ENCODE measurements at places on chromosomes 7 and 10.

- DNase-seq: peak; percentile 53
Measured at GRCh38 chr10:90993340-90993739, 72.5 kb upstream of the ANKRD1 start.

- DNase-seq: no peak
Measured at GRCh38 chr7:29484280-29484679, 79.4 kb upstream of the PRR15 start.

DNA sequence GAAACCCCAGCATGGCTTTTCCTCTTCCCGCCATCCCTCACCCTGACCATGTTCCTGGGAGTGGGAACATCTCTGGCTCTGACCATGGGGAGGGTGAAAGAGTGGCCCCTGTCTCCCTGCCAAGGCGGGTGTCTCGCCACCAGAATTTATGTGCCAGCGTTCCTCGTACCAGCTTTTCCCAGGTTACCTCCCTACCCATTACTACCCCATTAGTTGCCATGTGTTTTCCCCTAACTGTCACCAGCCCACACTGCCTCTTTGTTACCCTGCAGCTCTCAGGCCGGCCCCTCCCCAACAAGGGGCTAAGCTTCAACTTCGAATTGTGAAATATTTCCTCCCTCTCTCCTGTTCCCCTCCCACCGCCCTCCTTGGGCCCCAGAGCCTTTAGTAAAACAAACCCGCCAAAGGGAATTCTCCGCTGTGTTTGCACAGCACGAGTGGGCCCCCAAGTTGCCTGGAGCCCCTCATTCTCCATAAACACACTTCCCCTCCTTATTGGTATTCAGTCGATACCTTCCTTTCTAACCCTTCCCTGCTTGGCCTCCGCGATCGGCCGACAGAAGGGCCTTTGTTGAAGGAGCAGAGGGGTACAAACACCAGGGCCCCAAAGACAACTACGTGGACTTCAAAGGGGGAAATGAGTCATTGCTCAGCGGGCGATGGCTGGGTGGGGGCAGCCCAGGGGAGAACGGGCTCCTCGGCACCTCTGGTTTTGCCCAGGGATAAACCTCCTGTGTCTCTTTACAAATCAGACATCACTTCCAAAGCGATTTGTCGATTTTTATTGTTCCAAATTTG, 45.5 kb downstream of the SLIT1 start:
- DNase-seq: no peak

DNA sequence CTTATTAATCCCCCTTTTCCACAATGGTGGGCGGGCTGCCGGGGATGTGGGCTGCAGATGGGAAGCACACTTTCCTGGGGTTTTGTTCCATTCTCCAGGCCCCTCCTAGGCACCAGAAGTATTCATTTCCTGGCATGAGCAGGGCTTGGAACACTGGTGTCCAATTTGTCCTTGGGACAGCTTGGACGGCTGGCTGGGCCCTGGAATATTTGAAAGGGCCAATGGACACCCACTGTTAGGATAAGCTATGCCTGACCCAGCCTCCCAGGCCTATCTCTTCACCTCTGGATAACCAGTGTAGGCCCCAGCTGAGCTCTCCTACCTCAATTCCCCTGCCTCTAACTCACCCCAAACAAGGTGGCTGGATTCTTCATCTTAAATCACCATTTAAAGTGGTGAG, 354.9 kb downstream of the PTEN start:
- no peak for DNase-seq

DNA sequence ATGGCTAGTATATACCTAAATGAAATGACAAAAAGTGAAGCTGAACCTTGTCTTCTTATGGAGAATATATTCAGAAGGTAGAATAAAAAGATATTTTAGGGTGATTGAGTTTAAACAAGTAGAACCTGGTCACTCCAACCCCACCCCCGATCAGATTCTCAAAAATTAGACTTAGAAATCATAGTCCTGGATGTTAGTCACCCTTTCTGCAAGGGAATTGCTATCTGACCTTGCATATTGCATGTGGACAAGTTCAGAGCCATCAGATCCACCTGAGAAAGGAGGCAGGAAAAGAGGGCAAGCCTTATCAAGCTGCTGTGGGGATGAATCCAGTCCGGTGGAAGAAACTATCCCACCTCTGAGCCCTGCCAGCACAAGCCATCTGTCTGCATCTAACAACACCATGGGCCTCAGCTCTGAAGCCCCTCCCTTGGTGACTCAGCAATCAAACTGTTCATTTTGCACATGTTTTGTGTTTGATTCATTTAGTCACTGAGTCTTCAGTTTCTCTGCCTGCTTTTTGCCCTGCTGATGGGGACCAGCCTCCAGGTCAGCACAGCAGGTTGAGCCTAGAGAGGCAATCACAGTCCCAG, 727.3 kb downstream of the AUTS2 start:
- peak; percentile 82 for DNase-seq

DNA sequence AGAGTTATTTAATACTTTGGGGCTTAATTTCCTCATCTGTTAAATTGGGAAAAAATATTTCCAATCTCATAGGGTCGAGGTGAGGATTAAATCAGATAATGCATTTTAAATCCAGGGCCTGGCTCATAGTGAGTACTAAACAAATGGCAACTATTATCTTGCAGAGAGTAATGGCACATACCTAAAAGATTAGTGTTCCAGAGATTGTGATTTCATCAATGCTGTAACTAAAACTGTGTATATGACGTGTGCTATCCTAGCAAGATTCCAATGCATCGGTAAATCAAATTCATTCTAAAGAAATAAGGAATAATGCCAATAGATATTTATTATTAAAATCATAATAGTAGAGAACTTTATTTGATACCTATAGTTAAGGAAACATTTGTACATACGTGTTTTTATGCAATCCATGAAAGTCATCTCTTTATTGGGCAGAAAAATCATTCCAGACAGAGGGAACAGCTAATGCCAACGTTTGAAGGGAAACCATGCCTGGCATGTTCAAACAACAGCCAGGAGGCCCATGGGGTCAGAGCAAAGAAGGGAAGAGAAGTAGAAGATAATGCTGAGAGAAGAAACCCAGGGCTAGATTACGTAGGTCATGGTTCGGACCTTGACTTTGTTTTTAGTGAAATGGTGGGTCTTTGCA, 174.8 kb upstream of the AGR3 start:
- peak; percentile 19 for DNase-seq
